ENCODE measurements at places on chromosomes 11 and 22.

GRCh38 chr11:22730319-22730718 lies 63.9 kb downstream of the GAS2 start:
- DNase-seq = no peak

DNA sequence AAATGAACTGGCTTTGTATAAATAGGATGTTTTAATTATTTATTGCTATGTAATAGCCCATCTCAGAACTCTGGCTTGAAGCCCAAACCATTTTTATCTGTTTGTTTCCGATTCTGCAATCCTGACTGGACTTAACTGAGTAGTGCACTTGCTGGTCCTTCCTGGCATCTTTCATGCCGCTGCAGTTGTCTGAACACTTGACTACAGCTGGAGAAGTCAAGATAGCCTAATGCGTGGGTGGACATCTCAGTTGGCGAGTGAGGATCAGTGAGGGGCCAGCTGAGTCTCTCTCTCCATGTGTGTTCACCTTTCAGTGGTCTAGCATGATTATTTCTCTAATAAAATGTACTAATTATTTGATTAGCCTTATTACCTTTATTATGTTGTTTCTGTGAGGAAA lies 105.8 kb downstream of the PRMT3 start:
- DNase-seq = no peak

DNA sequence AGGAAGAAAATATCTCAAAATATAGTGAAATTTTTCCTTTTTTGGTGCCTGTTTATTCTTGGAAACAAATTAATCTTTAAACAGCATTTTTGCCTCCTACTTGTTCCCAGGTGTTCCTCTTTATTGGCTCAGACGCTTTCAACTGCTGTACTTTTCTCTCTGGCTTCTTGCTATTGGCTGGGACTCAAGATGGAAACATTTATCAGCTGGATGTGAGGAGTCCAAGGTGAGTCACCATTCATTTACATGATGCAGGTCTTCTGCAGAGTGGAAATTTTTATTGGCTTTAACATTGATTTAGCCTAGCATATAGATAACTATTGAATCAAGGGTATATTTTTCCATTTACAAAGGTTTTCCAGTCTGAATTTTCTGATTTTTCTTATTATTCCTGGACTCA lies 34.4 kb upstream of the DNAJB13 start:
- no peak for DNase-seq

DNA sequence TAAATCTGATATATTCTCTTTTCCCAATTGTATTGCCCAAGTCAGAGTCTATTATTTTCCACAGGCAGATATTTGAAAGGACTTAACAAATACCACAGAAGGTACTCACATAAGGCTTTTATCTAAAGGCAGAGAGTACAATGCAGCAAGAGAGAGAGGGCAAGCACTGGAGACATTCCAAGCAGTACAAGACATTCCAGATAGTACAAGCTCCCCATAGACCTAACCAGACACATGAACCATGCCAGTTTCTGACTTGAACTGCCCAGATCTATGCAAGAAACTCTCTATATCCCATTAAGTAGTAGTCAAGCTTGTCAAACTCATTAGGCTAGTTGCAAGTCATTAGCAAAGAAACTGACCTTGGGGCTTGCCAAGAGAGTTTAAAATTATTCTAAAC lies 11.2 kb upstream of the MS4A6E start:
- no peak for DNase-seq

DNA sequence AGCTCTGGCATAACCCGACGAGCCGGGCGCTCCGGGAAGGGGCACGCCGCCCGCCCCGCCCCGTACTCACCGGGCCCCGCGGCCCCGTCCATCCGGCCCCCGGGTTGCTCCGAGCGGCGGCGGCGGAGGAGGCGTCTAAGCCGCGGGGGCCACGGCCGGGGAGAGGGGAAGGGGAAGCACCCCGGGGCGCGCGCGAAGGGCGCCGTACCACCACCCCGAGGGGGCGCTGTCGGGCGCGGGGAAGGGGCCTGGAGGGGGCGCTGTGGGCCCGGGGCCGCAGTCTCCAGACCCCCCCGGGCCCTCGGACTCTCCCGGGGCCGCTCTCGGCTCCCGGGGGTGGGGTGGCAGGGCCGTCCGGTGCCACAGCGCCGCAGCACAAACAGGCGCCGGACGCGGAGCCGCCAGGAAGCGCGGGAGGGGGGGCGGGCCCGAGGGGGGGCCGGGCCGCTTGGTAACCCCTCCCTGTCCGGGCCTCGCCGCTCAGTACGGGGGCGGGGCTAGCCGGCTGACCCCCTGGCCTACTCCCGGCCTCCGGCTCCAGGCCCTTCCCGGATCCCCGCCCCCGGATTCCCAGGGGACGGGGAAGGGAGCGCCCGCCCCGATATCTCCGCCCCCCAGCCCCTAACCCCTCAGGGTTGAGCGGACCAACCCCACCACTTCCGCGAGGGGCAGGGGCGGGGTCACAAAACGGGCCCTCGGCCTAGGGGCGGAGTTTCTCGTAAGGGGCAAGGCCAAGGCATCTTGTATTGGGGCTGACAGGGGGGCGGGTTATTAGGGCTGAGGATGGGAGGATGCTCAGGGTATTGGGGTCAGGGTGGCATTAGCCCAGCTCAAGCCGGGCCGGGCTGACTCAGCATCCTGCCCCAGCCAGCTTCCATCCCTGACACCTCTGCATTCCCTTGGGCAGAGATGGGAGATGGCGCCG lies at the start of the genes EML3 and ROM1:
Gene EML3 (minus strand): TSS at position 410 of the 925 bp plus-strand sequence. CDS start 318 bp downstream, at position 92.
Gene ROM1 (plus strand): TSS at position 892 of the 925 bp plus-strand sequence. CDS start 25 bp downstream, at position 917.
- DNase-seq = peak; percentile 29

- DNase-seq = no peak
Measured at GRCh38 chr11:16969010-16969999, 44.9 kb downstream of the PLEKHA7 start.

- DNase-seq = no peak
Measured at GRCh38 chr11:75066061-75066460, 30.6 kb downstream of the OR2AT4 start.

DNA sequence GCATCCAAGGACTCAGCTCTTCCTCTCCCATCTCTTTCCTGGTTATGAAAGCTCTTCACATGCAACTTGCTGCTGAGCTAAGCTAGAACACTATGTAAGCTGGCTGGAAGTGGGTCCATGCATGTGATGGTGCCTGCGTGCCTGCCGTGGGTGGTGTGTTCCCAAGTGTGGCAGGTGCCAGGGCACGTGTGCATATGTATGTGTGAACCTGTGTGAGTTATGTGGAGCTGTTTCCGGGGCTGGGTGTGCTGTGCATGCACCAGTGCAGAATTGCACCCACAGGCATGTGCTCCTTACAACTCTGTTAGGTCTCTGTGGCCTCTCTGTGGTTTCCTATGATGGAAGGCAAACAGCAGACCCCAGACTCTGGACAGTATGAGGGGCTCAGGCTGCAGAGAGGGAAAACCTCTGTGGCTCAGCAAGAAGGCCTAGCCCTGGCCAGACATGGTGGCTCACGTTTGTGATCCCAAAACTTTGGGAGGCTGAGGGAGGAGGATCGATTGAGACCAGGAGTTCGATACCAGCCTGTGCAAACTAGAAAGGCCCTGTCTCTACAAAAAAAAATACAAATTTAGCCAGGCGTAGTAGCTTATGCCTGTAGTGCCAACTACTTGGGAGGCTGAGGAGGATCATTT lies 4.1 kb upstream of the P2RY6 start:
- DNase-seq = no peak
